Esophagus squamous epithelium (tissue), 5 donors: ENCODE measurements at places on chromosomes 4 and X. TPM values are rescaled to one million over a fixed set of nuclear protein-coding genes. Genes with fewer than 3 reads are reported as not detected.
A peak's percentile ranks its signal among the peaks of the same experiment; 100 is the strongest.

DNA sequence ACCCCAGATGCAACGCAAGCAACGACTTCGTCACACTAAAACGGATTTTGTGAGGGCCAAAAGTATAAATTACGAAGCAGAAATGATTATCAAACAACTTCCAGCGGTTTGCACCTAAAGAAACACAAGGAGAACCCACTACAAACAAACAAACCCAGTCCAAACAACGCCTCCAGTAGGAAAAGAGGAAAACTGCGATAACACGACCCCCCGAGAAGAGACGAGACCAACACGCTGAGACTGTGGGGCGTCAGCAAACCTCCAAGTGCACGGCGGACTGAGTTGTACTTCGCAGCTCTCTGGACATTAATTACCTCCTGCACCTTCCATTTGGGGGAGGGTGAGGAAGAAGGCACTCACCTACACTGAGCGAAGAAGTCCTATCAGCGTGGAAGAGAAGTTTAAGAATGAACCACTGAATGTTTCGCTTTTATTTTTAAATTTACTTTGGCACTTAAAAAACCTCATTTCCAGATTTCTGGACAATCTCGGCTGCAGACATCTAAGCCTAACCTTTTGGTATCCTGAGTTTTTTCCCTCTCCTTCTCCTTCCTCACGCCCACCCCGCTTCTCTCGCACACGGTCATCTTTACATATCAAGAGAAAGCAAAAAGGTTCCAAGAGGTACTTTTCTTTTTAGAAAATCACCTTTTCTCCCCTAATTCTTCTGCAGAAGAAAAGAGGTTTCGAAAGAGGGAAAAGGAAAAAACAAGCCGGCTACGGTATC lies at the start of gene MAB21L2:
Gene MAB21L2, plus strand, starts transcription at position 6 of the 727 bp plus-strand sequence. CDS start 879 bp downstream, outside the sequence.
- H3K36me3 ChIP-seq, result no peaks in the 10 kb centered on the region
- H3K27me3 ChIP-seq, result no peaks in the 10 kb centered on the region
- H3K4me3 ChIP-seq, result peak within 1 kb of the TSS; percentile 7
- no peaks in the 10 kb centered on the region for H3K4me1 ChIP-seq
- no peak for DNase-seq

- H3K4me1 ChIP-seq, result no peaks in the 10 kb centered on the region
- H3K36me3 ChIP-seq, result no peaks in the 10 kb centered on the region
- H3K27me3 ChIP-seq, result no peaks in the 10 kb centered on the region
- no peak overlapping the region for H3K4me3 ChIP-seq
Observed at GRCh38 chrX:133364865-133365264, 50.4 kb downstream of the GPC4 start.

GRCh38 chr4:109065006-109065405 lies 237.5 kb downstream of the COL25A1 start:
- H3K4me1 ChIP-seq, result no peaks in the 10 kb centered on the region
- no peaks in the 10 kb centered on the region for H3K27me3 ChIP-seq
- no peak for DNase-seq
- no peak overlapping the region for H3K4me3 ChIP-seq
- H3K27ac ChIP-seq, result no peak overlapping the region

GRCh38 chr4:150588316-150588715 lies 6.4 kb downstream of the MAB21L2 start:
- no peaks in the 10 kb centered on the region for H3K27me3 ChIP-seq
- H3K36me3 ChIP-seq, result peaks cover 7% of the 10 kb centered on the region
- no peak overlapping the region for H3K27ac ChIP-seq
- H3K4me1 ChIP-seq, result no peaks in the 10 kb centered on the region
- no peak for DNase-seq
- no peak overlapping the region for H3K4me3 ChIP-seq

- no peaks in the 10 kb centered on the region for H3K27me3 ChIP-seq
- no peak for DNase-seq
- H3K4me3 ChIP-seq, result peak overlapping the region; percentile 15
- no peaks in the 10 kb centered on the region for H3K4me1 ChIP-seq
Observed at GRCh38 chr4:78975865-78976264, 36.6 kb upstream of the PAQR3 start.

DNA sequence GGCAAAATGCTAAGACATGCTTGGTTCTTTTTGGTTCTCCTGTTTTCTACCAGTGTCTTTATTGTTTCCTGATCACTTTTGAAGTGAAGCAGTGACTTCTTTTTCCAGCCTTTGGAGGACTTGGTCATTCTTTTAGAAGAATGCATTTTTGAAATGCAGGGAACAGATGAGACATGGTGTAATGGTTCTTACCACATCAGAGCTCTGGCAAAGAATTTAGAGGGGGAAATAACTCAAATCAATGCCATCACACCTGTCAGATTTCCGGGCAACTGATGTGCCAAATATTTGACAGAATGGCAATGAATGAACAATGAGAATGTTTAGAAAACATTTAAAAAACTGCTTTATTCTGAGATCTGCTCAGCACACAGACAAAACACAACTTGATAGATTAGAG lies 519.6 kb downstream of the IQCM start:
- H3K4me3 ChIP-seq, result no peak overlapping the region
- no peaks in the 10 kb centered on the region for H3K27me3 ChIP-seq
- no peak overlapping the region for H3K27ac ChIP-seq
- DNase-seq, result no peak
- H3K36me3 ChIP-seq, result no peaks in the 10 kb centered on the region
- no peaks in the 10 kb centered on the region for H3K4me1 ChIP-seq

- H3K27ac ChIP-seq, result no peak overlapping the region
- no peak for DNase-seq
- H3K27me3 ChIP-seq, result no peaks in the 10 kb centered on the region
- H3K4me3 ChIP-seq, result no peak overlapping the region
Observed at GRCh38 chr4:165761963-165762362, 111.1 kb upstream of the TLL1 start.

DNA sequence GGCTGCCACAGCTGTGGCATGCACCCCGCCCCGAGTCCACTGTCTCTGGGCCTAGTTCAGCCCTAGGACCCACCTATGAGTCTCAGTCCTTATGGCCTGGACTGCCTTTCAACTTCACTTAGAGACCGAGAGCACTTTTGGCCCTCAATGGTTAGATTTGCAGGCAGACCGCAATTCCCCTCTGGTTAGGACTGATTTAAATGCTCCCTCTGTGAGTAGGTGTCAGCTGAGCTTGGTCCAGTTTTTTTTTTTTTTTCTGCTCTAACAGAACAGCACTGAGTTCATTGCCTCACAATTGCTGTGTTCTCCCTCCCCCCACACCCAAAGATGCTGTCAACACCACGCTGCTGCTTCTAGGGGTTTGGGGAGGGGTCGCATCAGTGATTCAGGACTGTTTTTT lies 143.2 kb downstream of the BMP15 start:
- H3K27me3 ChIP-seq, result no peaks in the 10 kb centered on the region
- H3K27ac ChIP-seq, result no peak overlapping the region
- no peak overlapping the region for H3K4me3 ChIP-seq
- no peaks in the 10 kb centered on the region for H3K4me1 ChIP-seq
- no peak for DNase-seq

DNA sequence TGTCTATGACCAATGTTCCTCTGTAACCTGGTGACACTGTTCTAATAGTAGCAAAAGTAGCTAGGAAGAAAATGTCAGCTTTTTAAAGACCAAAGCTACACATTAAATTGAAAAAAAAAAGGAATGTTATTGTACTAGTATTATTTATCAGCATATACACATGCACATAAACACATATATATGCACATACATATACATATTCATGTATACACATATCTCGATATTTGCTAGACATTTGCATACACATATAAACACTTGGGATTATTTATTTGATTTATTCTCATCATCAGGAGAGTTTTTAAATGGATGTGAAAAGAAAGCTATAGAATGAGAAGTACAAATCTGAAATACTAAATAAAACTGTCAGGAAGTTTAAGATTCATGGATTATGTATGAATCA lies 21.3 kb upstream of the NEIL3 start:
- H3K36me3 ChIP-seq, result no peaks in the 10 kb centered on the region
- peaks cover 26% of the 10 kb centered on the region for H3K4me1 ChIP-seq
- no peaks in the 10 kb centered on the region for H3K27me3 ChIP-seq
- no peak overlapping the region for H3K4me3 ChIP-seq
- H3K27ac ChIP-seq, result no peak overlapping the region

DNA sequence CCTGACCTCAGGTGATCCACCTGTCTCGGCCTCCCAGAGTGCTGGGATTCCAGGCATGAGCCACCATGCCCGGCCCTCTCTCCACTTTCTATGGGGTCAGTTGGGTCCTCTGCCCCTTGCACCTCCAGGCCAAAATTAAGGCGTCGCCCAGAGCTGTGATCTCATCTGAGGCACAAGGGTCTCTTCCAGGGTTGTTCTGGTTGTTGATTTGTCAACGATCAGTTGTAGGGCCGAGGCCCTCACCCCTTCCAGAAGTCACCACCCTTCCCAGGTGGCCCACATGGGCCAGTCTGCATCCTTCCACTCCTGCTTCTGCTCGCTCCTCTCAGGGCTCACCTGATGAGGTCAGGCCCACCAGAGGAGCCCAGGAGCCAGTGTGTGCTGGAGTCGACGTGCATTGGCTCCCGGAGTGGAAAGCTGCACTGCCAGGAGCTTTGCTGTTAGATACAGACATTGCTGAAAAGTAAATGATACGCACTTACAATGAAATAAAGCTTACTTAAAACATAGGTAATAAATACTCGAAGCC lies 14.3 kb upstream of the TMEM271 start:
- H3K4me3 ChIP-seq, result no peak overlapping the region
- DNase-seq, result no peak
- no peaks in the 10 kb centered on the region for H3K27me3 ChIP-seq
- H3K36me3 ChIP-seq, result no peaks in the 10 kb centered on the region

DNA sequence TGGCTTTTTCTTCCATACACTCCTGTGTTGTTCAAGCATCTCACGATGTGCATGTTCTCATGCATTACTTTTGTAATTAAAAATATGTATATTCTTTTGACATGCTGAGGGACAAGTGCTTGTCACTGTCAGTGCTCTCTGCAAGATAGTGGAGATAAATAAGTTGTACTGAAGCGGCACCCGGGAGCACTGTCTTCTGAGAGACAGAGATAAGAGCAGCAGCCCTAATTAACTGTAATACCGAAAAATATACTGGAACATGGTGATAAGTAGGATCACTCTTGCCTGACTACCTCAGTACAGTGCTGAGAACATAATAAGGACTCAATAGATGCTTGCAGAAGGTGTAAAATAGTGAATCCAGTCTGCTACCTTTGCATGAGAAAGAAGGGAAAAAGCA lies 9.4 kb upstream of the GPR173 start:
- no peak overlapping the region for H3K27ac ChIP-seq
- no peaks in the 10 kb centered on the region for H3K4me1 ChIP-seq
- no peak overlapping the region for H3K4me3 ChIP-seq
- H3K27me3 ChIP-seq, result no peaks in the 10 kb centered on the region
- no peaks in the 10 kb centered on the region for H3K36me3 ChIP-seq

DNA sequence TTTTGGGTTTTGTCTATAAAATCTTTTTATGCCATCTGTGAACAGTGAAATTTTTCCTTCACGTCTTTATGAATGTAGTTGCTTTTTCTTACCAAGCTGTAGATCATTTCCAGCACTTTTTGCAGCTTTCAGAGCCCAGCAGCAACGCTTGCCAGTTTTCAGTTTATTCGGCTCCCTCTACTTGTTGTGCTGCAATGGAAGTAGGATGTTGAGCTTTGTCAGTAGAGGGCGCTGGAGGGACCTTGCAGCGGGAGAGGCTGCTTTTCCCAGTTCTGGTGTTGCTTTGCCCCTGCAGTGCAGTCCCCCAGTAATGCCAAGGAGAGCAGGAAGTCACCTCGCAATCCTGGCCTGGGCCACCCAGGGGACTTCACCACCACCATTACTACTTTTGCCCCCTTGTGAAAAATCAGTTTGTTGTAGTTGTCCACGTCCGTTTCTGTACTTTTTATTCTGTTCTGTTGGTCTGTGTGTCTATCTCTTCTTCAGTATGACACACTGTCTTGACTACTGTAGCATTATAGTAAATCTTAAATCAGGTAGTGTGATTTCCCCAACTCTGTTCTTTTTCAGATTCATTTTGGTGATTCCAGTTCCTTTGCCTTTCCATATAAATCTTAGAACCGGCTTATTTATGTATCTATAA lies 21.8 kb downstream of the CMC4 start:
- H3K36me3 ChIP-seq, result no peaks in the 10 kb centered on the region
- DNase-seq, result no peak
- H3K4me3 ChIP-seq, result no peak overlapping the region
- no peaks in the 10 kb centered on the region for H3K4me1 ChIP-seq

- no peaks in the 10 kb centered on the region for H3K36me3 ChIP-seq
- H3K27ac ChIP-seq, result no peak overlapping the region
- no peak for DNase-seq
- H3K4me3 ChIP-seq, result no peak overlapping the region
Observed at GRCh38 chrX:136525738-136526606, 6.0 kb upstream of the VGLL1 start.

The GUCY1B1 gene
- 1.7 TPM for total RNA-seq

DNA sequence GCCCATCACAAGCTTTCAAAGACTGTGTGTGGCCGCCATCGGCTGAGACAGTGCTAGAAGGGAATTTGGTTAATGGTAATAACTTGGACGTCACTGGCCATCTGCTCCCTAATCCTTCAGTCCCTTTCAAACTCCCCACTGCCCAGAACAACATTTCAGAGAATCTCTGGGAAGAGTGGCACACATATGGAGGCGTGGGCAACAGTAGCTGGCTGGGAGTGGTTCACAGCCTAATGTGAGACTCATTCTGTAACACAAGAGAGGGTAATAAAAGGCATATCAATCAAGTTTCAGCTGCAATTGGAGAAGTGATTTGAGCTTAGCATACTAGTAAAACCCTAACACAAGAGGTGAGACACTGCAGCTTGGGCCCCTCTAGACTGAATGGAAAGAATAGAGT lies 15.4 kb downstream of the SMIM10 start:
- no peak overlapping the region for H3K4me3 ChIP-seq
- no peaks in the 10 kb centered on the region for H3K36me3 ChIP-seq
- H3K27me3 ChIP-seq, result no peaks in the 10 kb centered on the region
- H3K4me1 ChIP-seq, result peaks cover 37% of the 10 kb centered on the region
- H3K27ac ChIP-seq, result no peak overlapping the region

The FGFBP2 gene
- not detected for total RNA-seq

The TRIM60 gene
- total RNA-seq, result not detected

DNA sequence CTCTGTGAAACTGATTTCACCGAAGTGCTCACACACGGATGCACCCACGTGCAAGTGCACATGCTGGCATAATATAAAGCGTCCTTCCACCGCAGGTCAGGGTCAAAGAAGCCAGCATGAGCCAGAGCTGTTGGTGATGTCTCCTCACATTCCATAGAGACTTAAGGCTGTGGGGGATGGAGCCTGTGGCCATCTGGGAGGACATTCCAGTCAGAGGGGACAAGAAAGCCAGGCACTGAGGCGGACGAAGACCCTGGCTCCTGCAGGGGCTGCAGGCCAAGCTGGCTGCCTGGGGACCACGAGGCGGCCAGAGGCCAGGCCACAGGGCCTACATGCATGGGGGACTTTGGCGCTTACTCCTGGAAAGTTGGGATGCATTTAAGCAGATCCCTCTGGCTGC lies 7.7 kb downstream of the RNF212 start:
- no peak overlapping the region for H3K4me3 ChIP-seq
- peaks cover 22% of the 10 kb centered on the region for H3K27me3 ChIP-seq
- no peak overlapping the region for H3K27ac ChIP-seq
- no peaks in the 10 kb centered on the region for H3K36me3 ChIP-seq
- DNase-seq, result no peak

- no peak overlapping the region for H3K27ac ChIP-seq
- peaks cover 35% of the 10 kb centered on the region for H3K4me1 ChIP-seq
- H3K4me3 ChIP-seq, result no peak overlapping the region
- DNase-seq, result no peak
- H3K27me3 ChIP-seq, result no peaks in the 10 kb centered on the region
- no peaks in the 10 kb centered on the region for H3K36me3 ChIP-seq
Observed at GRCh38 chrX:150544835-150545770, 23.3 kb upstream of the MTM1 start.
